ENCODE measurements at places on chromosomes 3 and 15. TPM values are rescaled to one million over a fixed set of nuclear protein-coding genes. Genes with fewer than 3 reads are reported as not detected.
A peak's percentile ranks its signal among the peaks of the same experiment; 100 is the strongest.

DNA sequence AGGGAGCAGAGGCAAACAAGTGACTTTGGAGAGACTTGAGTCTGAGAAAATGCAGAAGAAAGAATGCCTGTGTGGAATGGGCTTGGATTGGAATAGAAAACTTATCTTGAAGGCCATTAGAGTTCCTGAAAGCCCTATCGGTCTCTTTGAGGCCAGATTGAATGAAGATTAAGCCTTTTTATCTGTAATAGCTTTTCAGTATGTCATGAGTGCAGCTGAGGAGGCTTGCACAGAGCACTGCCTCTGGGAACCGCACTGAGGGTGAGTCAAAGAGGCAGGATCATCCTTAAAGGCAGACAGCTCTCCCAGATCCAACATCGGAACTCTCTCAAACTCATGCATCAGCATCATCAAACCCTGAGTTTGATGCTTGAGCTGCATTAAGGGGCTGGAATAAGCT lies 515.2 kb downstream of the NTRK3 start:
- no peaks in the 10 kb centered on the region for H3K36me3 ChIP-seq
- no peak for DNase-seq
- H3K27me3 ChIP-seq = peaks cover 13% of the 10 kb centered on the region
- H3K27ac ChIP-seq = no peak overlapping the region
- H3K4me3 ChIP-seq = no peak overlapping the region

DNA sequence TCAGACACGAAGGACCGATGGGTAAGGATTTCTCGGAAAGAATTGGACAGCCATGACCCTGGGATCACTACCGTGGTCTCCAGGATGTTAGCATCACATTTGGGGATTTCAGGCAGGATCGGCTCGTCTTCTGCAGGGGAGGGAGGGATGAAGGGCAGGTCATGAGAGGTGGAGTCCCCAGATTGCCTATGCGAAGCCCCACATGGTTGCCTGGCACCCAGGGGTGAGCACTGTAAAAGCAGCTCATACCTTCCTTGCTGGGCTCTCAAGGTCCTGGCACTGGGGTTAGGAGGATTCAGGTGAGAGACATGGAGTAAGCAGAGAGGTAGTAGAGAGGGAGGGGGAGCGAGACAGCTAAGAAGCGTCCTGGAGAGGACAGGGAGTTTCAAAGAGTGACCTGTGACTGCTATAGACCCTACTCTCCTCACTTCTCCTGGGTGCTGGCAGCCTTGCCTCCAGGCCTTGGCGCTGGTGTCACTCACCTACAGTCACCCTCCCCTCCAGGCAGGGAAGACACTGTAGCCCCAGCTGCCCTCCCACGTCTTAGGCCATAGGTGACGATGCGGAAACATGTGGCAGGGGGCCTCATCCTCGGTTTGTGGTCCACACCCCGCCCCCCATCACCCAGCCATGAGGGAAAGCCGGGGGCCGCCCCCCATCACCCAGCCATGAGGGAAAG lies 15.0 kb upstream of the EHD4 start:
- H3K36me3 ChIP-seq = no peaks in the 10 kb centered on the region
- peaks cover 14% of the 10 kb centered on the region for H3K27me3 ChIP-seq
- H3K4me1 ChIP-seq = no peaks in the 10 kb centered on the region
- no peak overlapping the region for H3K27ac ChIP-seq
- no peak overlapping the region for H3K4me3 ChIP-seq

GRCh38 chr3:171055336-171056178 lies 29.0 kb upstream of the SLC2A2 start:
- DNase-seq = no peak
- H3K27ac ChIP-seq = no peak overlapping the region
- no peaks in the 10 kb centered on the region for H3K36me3 ChIP-seq
- H3K4me3 ChIP-seq = no peak overlapping the region

- no peak overlapping the region for H3K4me3 ChIP-seq
- H3K36me3 ChIP-seq = peaks cover 7% of the 10 kb centered on the region
- H3K4me1 ChIP-seq = peaks cover 36% of the 10 kb centered on the region
- H3K27me3 ChIP-seq = peaks cover 2% of the 10 kb centered on the region
Measured at GRCh38 chr3:128548021-128548420, 55.0 kb upstream of the GATA2 start.

DNA sequence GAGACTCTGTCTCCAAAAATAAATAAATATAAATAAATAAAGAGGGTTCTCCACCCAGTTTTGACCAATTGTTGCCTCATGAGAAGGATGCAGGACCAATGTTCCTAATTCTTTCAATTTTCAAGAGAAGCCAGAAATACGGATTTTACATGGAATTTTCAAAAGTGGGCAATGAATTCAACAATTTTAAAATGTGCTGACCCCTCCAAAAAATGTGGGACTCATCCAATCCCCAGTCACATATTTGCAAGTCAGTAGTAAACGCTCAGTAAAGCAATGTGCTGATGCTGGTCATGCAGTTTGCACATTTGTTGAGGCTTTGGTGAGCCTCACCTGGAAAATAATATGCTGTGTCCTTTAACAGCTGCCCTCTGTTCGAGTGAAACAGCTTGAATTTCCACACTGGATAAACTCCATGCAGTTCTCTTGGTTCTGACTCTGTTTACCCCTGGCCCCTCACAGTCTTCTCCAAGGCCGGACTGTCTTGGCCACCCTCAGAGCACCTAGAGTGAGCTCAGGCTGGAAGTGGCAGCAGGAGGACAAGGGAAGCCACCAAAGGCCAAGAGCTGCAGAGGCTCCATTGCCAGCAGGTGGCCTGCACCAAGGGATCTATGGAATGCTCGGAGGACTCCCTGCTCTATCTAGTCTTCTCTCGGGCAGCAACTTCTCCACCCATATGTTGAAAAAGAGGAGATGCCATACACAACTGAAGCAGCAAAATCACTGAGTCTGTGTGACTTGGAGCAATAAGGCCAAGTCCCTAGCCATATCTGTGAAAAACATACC lies 246.8 kb downstream of the UACA start:
- peaks cover 25% of the 10 kb centered on the region for H3K27me3 ChIP-seq
- no peak for DNase-seq
- peaks cover 14% of the 10 kb centered on the region for H3K4me1 ChIP-seq
- H3K36me3 ChIP-seq = no peaks in the 10 kb centered on the region
- no peak overlapping the region for H3K27ac ChIP-seq

GRCh38 chr15:69280783-69281182 lies 17.9 kb upstream of the PAQR5 start:
- H3K36me3 ChIP-seq = no peaks in the 10 kb centered on the region
- DNase-seq = no peak
- peak overlapping the region; percentile 68 for H3K27ac ChIP-seq
- H3K27me3 ChIP-seq = peaks cover 3% of the 10 kb centered on the region
- peaks cover 39% of the 10 kb centered on the region for H3K4me1 ChIP-seq

DNA sequence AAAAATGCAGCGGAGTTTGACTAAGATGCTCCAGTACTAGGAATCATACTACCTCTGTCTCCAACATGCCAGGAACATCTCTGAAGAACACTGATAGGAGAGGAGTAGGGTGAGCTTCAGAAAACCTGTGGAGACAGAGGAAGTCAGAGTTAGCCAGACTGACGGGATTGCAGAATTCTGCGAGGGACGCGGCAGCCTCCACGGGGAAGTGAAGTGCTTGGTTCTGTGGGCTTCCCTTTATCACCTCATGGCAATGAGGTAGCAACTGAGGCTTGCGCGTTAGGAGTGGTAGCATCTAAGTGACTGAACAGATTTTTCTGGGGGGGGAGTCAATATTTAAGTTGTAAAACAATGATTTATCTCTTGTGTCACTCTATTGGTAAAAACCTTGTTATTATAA lies 226.3 kb downstream of the MCTP2 start:
- no peak overlapping the region for H3K27ac ChIP-seq
- H3K4me1 ChIP-seq = no peaks in the 10 kb centered on the region
- H3K4me3 ChIP-seq = no peak overlapping the region
- H3K36me3 ChIP-seq = peaks cover 6% of the 10 kb centered on the region
- no peak for DNase-seq

DNA sequence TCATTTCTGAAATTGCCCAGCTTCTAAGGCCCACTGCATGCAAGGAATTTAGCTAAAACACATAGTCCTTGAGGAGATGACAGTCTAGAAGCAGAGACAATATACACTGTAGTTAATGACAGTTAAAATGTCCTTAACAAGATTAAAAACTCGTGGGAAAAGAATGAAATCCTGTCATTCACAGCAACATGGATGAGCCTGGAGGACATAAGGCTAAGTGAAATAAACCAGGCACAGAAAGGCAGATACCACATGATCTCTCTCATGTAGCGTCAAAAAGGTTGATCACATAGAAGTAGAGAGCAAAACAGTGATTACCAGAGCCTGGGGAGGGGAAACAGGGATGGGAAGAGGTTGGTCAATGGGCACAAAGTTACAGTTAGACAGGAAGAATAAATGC lies 36.3 kb upstream of the GOLGA8J start:
- H3K27ac ChIP-seq = no peak overlapping the region
- peaks cover 26% of the 10 kb centered on the region for H3K4me1 ChIP-seq
- no peaks in the 10 kb centered on the region for H3K27me3 ChIP-seq
- DNase-seq = no peak
- H3K4me3 ChIP-seq = no peak overlapping the region

GRCh38 chr3:72451841-72452240 lies 396.4 kb downstream of the SHQ1 start:
- H3K4me3 ChIP-seq = no peak overlapping the region
- H3K4me1 ChIP-seq = no peaks in the 10 kb centered on the region
- no peak for DNase-seq
- peaks cover 23% of the 10 kb centered on the region for H3K27me3 ChIP-seq
- no peaks in the 10 kb centered on the region for H3K36me3 ChIP-seq
- H3K27ac ChIP-seq = no peak overlapping the region

DNA sequence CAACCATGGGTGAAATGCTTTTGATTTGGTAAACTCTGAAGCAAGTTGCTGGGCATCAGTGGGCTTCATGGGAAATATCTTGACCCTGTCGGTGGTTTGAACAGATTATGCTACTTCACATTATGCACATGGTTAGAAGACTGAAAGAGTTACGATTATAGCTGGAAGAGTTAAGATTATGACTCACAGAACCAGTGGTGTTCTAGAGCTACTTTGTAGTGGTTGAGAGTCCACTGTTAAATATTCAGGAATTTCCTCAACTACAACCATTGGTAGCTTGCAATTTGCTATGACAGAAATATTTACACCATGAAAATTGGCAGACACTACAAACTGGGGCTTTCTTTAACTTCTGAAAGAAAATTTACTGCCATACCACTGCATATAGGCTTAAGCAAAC lies 99.3 kb downstream of the GADL1 start:
- no peak overlapping the region for H3K27ac ChIP-seq
- DNase-seq = no peak
- H3K4me1 ChIP-seq = peaks cover 12% of the 10 kb centered on the region
- H3K36me3 ChIP-seq = no peaks in the 10 kb centered on the region
- no peaks in the 10 kb centered on the region for H3K27me3 ChIP-seq

CADPS gene
- 3.3 TPM for total RNA-seq

UBA3 gene
- 62.1 TPM for total RNA-seq

TBC1D23 gene
- 32.7 TPM for total RNA-seq

CHRM5 gene
- total RNA-seq = not detected

DAZL gene
- not detected for total RNA-seq

TP63 gene
- 28.6 TPM for total RNA-seq

RHOV gene
- 3.4 TPM for total RNA-seq

Measured in mesothelial cell of epicardium (in vitro differentiated cells).